ENCODE measurements at places on chromosomes 11 and 22.

DNA sequence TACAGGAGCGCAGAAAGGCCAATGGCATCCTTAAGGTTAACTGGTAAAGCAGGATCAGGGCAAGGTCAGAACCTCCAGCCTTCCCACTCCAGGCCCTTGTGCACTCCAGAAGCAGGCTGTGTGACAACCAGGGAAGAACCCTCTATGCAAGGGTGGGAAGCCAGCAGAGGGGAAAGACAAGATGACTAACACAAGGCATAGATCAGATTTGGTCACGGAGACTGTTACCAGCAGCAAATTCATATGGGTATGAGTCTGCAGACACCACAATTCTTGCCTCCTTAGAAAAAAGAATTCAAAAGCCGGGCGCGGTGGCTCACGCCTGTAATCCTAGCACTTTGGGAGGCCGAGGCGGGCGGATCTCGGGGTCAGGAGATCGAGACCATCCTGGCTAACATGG lies 39.8 kb upstream of the MTNR1B start:
- DNase-seq = no peak

DNA sequence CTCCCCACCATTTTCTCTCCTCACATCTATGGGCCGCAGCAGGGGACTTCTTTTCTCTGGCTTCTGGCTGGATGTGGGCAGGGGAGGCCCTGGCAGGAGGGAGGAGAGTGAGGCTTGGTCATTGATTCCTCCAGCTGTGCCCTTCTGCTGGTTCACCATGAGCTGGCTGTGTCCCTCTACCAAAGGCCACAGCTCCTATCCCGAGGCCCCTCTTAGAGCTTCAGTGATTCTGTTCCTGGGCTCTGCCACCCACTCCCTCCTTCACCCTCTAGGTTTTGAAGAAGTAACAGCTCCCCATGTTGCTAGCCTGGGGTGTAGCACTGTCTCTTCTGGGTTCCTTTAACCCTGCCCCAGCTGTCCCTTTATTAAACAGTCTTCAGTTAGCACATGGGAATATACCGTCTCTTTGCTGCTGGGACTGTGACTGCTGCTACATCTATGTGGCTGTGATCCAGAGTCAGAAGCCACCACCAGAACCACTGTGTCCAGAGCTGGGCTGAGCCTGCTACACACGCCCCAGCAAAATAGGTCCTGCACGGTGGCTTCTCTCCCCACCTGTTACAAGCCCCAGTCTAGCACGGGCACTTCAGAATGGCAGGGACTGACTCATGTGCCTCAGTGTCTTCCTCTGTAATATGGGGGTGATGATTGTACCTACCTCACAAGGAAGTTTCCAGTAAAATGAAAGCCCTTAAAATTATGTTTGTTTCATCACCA lies 578 bp upstream of the PARVG start:
- no peak for DNase-seq

- DNase-seq = no peak
Measured at GRCh38 chr22:25475257-25476022, 89.0 kb upstream of the GRK3 start.

- no peak for DNase-seq
Measured at GRCh38 chr11:15967166-15967565, 389.2 kb downstream of the SOX6 start.

GRCh38 chr11:73361953-73362776 lies 14.0 kb upstream of the RELT start:
- no peak for DNase-seq

GRCh38 chr11:75333807-75334140 lies 17.7 kb downstream of the ARRB1 start:
- DNase-seq = no peak

GRCh38 chr11:27379449-27379848 lies 16.4 kb upstream of the CCDC34 start:
- no peak for DNase-seq

GRCh38 chr11:119195680-119196079 lies 10.4 kb downstream of the NHERF4 start:
- no peak for DNase-seq

DNA sequence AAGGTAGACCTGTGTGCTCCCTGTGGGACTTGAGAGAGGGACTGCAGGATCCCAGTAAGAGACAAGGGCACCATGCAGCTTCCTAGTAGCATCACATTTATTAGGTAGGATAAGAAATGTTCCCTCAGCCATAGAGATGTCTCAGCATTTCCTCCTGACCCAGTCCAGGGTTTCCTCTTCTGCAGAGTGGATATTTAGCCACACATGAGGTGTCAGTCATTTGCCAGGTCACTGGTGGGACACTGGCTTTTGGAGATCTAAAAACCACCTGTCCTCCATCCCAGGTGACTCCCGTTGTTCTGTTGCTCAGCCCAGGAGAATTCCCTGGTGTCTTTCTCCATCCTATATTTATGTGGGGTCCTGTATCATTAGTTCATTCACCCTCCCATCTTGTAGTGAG lies 117.5 kb upstream of the NNMT start:
- DNase-seq = no peak

- DNase-seq = no peak
Measured at GRCh38 chr11:123272565-123272964, 77.5 kb upstream of the CLMP start.
